Stimulated activated CD8-positive, alpha-beta memory T cell treated with anti-CD3 and anti-CD28 coated beads, Interleukin-4, amount 100 ng/mL, for 4 hours (primary cell): ENCODE measurements at places on chromosomes 7 and 10.

DNA sequence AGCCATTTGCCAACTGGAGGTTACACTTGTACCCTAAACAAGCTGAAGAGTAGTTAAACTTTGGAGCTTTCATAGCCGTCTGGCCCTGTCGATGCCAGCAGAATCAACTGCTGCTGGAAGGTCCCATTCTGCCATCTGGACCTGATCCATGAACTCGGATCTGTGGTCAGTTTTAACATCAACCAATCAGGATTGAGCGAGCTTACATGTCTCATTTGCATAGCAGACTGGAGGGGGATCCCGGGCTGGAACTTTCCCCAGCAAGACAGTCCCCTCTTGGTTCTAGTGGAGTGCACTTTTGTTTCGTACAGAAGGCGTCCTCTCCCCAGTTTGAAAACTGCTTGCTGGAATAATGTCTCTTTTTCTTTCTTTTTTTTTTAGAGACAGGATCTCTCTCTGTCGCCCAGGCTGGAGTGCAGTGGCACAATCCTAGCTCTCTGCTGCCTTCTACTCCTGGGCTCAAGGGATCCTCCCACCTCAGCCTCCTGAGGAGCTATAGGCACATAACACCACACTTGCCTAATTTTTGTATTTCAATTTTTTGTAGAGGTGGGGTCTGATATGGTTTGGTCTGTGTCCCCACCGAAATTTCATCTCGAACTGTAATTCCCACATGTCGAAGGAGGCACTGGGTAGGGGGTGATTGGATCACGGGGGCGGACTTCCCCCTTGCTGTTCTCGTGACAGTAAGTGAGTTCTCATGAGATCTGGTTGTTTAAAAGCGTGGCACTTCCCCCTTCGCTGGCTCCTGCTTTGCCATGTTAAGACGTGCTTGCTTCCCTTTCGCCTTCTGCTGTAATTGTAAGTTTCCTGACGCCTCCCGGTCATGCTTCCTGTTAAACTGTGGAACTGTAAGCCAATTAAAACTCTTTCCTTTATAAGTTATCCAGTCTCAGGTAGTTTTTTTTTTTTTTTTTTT, 42.8 kb upstream of the SEPHS1 start:
- DNase-seq = no peak

GRCh38 chr10:85008488-85009184, 680.2 kb downstream of the CCSER2 start:
- DNase-seq = no peak

DNA sequence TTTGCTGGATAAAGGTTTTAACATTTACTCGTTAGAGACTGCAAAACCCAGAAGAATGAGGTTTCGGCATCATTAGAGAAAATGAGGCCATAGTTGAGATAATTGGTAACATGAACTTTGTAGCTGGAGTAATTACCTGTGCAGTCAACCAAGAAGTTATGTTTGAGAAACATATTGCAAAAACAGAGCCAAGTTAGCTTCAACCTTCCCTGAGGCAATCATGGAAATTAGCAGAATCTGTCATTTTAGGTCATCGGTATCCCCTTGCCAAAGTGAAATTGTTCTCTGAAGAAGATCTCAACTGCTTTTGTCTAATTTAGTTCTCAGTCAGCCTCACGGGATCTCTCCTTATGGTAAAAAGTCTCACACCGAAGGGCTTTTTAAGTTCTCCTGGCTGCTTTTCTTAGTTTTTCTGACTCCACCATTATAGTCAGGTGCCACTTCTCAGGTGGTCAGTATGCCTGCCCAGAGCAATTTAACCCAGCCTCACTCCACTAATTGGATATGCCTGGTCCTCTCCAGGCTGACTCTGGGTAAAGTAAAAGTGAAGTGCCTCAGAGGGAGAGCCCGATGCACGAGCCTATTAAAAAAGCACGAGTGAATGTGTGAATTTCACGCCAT, 52.5 kb downstream of the NRCAM start:
- DNase-seq = no peak

GRCh38 chr7:83439026-83439425, 209.9 kb downstream of the SEMA3E start:
- DNase-seq = no peak

- DNase-seq = no peak
These were observed 70.1 kb upstream of the EEPD1 start for GRCh38 chr7:36082910-36083309.

DNA sequence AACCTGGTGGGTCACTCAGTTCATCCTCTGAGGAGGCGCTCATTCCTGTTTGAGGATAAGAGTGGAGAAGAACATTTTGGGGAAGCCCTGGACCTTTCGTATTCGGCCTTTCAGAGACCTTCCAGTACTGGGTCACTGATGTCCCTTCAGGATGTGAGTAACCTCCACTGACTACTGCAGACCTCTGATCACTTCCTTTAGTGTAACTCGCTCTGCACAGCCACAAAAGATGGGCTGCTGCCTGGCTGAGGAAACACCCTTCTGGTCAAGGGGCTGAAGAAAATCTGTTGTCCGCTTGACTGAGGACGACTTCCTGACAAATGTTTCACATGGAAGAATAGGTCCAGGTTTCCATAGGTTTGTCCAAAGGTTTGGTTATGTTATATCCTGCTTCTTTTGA, 15.9 kb upstream of the TBXAS1 start:
- no peak for DNase-seq

GRCh38 chr7:84196084-84196503, 1.5 kb upstream of the SEMA3A start:
- no peak for DNase-seq

- DNase-seq = peak; percentile 19
These were observed 8.7 kb downstream of the NCAPG2 start for GRCh38 chr7:158695726-158696452.

GRCh38 chr10:86169066-86169465, 197.5 kb downstream of the GRID1 start:
- DNase-seq = no peak

DNA sequence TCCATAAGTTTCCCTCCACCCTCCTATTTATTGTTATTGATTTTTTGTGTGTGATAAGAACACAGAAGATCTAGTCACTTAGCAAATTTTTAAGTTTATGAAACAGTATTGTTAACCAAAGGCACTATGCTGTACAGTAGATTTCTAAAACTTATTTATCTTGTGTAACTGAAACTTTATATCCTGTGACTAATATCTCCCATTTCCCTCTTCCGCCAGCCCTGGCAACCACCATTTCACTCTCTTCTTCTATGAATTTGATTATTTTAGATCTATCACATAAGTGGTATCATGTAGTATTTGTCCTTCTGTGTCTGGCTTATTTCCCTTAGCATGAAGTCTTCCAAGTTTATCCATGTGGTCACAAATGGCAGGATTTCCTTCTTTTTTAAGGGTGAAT, 144.3 kb upstream of the INHBA start:
- no peak for DNase-seq
